ENCODE measurements at places on chromosomes 16 and 17.

DNA sequence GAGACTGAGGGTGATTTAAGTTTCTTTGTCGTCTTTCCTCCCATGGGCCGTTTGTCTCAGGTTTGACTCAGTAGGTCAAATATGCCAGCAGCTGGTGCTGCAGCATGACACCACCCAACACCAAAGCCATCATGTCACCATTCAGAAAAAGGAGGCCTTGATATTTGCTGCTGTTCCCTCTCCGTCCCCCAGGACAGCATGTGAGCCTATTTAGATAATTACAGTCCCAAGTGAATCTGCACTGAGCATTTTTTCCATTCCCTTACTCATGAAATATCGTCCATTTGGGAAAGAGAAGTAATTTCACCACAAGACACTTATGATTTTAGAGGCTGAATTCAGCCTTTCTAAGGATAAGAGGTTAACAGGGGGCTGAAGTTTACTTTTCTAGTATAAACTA, 62.2 kb upstream of the ADORA2B start:
- DNase-seq, result no peak

DNA sequence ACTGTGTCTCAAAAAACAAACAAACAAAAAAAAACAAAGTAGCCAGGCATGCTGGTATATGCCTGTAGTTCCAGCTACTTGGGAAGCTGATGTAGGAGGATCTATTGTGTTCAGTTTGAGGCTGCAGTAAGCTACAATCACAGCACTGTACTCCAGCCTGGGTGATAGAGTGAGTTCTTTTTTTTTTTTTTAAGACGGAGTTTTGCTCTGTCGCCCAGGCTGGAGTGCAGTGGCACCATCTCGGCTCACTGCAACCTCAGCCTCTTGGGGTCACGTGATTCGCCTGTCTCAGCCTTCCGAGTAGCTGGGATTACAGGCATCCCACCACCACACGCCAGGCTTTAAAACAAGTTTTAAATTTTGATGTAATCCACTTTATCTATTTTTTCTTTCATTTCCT, 80.2 kb upstream of the STAC2 start:
- no peak for DNase-seq

DNA sequence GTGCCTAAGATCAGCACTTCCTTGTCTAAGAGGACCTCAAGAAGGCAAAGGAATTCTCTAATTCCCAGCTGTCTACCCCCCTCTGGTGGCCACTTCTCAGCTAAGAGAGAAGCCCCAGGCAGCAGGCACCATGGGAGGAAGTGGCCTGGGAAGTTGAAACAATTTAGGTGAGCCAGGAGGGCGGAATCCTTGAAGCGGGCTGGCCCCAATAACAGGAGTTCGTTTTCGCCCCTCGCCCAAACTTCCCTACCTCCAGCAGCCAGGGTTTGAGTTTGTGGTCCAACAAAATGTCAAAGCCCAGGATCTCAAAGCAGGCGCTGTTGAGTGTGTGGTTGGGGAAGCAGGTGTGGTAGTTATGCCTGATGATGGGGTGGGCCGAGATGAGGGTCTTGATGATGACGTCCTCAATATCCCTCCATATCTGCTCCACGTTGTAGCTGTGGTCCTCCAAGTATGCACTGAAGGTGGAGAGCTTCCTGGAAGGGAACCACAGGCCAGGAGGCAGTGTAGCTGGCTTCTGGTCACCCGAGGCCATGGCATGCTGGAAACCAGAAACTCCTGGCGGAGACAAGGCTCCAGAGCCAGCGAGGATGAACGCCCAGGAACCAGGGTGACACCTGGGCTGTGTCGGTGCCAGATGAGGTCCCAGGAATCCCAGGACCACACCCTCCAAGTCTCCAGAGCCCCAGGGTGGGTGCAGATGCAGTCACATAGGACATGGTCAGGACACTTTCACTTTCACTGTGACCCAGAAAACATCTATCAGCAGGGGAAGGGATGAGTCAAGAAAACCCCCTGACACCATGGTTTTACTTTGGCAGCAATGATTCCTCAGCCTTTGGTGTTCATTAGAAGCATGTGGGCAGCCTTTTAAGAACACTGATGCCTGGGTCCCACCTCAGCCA, 25.6 kb downstream of the TTLL6 start:
- DNase-seq, result peak; percentile 46

DNA sequence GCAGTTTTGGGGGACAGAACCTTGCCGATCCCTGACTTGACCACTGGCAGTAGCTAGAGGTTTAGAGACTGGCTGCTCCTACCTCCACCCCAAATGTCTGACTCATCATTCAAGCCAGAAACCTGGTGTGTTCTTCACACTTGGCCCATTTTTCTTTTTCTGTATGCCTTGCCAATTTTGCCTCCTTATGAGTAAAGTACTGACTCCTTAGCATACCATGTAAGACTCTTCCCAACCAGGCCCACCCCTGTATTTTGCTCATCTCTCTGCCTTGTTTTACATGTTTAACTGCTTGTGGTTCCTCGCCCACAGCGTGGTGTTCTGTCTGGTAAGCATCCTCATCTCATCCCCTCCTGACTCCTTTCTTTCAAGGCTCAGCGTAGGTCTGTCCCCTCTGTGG, 37.9 kb downstream of the NUP88 start:
- no peak for DNase-seq

DNA sequence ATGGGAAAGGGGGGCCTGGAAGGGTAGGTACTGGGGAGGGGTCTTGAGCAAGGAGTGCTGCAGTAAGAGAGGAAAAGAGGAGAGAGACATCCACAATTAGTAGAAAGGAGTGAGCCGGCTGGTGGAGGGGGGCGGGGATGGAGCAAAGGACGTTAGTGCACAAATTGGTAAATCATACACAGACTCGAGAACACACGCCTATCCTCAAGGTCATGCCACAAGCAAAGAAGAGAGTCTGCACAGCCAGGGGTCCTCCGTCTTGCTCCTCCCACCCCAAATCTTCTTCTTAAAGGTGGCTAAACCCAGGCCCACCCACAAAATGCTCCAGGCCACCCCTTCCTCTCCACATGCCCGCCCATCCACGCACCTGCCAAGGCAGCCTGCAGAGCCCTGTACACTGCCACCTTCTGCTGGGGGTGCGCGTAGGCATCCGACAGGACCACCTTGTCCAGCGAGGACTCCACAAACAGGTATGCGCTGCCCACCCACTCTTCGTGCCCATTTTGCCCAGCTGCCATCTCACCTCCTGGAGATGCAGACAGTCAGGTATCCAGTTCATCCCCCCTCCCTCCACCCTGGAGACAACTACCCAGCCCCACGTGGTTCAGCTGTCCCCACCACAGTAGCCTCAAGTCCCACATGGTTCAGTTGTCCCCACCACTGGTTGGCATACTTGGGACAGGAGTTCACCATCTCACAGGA, 3.4 kb downstream of the TRADD start:
- no peak for DNase-seq

GRCh38 chr17:40522250-40522960, 21.0 kb upstream of the TNS4 start:
- no peak for DNase-seq

GRCh38 chr17:82330322-82331239, 3.0 kb downstream of the SECTM1 start:
- DNase-seq, result peak; percentile 17

DNA sequence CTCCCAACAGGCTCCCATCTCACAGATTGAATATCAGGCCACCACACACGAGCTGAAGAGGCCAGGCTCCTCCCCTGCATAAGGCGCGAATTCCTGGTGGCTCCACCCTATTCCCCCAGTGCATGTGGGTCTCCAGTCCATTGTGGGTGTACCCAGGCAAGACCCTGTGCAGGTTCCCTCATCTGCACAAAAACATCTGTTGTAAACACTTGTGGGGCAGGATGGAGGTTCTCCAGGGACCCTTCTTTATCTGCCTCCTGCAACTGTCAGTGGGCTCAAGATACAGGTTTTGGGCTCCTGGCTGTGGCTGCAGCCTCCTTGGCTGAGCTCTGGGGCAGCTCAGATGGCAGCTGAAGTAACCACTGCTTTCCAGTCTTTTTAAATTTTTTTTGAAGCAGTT, 17.6 kb upstream of the LGALS9 start:
- no peak for DNase-seq
